ENCODE measurements at places on chromosomes 6 and 20.
A peak's percentile ranks its signal among the peaks of the same experiment; 100 is the strongest.

DNA sequence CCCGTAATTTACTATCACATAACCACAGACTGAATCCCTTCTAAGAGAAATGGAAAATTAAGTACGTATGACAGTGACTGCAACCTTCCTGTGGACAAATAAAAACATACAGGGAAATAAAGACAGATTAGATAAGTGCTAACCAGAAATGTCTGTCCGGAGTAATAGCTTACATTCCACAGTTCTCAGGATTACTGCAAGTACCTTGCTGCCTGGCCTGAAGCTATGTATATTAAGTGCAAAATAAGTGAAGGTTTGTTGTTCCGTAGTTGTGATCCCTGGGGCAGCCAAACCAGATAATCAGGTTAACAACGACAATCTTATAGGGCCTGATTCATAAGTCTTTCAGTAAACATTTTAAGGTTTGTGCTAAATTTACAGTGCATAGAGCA lies 2.8 kb downstream of the NEDD9 start:
- DNase-seq: no peak

GRCh38 chr6:106724848-106725247 lies 95.5 kb downstream of the QRSL1 start:
- no peak for DNase-seq

DNA sequence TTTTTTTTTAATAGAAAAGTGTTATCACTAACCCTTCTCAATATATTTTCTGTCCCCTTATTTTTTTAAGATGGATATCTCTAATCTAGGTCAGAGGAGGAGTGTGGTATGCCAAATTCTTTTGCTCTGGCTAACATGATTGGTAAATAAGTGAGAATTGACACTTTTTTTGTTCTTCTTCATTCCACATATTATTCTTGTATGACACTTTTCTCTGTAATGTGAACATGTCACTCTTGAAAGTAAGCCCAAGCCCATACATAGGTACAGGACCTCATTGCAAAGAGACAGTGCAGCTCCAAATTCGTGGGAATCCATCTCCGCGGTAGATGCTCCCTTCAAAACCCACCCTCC lies 142.5 kb upstream of the TCF21 start:
- DNase-seq: no peak

DNA sequence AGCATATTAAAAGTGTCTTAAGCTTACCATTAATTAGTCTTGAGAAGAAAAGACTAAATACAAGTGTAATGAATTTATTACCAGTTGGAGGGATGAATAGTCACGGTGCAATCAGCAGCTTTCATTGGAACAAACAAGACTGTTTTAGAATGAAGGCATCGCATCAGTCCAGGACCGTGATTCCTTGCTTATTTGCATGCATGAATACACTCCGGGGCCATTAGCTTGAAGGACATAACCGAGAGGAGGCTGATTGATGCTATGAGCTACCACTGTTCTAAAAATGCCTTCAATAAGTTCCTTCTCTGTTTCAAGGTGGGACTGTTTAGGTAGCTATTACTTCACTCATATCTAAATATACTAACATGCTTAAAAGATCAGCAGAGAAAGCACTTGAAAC lies 17.9 kb downstream of the PROKR2 start:
- no peak for DNase-seq

- DNase-seq: no peak
These were observed 11.8 kb upstream of the TUBB2B start for GRCh38 chr6:3239110-3239830.

DNA sequence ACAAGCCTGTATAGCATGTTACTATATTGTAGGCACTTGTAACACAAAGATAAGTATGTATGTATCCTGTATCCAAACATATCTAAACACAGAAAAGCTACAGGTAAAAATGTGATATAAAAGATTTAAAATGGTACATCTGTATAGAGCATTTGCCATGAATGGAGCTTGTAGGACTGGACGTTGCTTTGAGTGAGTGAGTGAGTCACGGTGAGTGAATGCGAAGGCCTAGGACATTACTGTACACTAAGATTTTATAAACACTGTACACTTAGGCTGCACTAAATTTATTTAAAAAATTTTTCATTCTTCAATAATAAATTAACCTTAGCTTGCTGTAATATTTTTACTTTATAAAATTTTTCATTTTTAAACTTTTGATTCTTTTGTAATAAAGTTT lies 136.9 kb downstream of the NKAIN2 start:
- DNase-seq: peak; percentile 32

- no peak for DNase-seq
These were observed 99.7 kb downstream of the IRF4 start for GRCh38 chr6:491233-491632.

GRCh38 chr6:166305562-166306117 lies 2.6 kb downstream of the PRR18 start:
- no peak for DNase-seq

- no peak for DNase-seq
These were observed 68.2 kb downstream of the PXDC1 start for GRCh38 chr6:3683331-3683730.

- no peak for DNase-seq
These were observed 163.3 kb downstream of the CD24 start for GRCh38 chr6:106811088-106811686.

DNA sequence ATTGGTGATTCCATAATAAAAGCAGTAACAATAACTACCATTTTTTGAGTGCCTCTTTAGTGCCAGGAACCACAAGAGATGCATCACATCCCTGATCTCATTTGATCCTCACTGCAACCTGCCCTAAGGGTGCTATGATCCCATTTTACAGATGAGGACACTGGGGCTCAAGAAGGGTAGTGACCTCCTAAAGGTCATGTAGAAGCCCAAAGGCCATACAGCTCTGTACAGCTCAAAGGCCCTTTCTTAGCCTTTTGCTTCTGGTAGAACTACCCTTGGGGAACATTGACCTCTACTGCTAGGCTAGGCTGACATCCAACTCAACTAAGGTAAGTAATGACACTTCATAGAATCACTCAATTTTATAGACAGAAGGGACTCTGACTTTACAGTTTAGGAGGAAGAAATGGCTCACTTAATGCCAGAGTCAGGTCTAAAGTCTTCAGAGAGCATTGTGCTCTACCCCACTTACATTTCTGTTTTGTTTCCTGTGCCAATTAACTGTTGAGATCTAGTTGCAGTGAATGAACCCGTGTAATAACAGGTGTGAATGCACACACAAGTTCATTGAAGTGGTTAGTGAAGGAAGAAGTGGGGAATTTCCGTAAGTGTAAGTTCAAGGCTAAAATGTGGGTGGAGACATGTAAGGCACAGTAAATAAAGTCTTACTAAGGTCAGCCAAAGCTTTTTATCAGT lies 10.7 kb downstream of the SLC9A8 start:
- DNase-seq: no peak

Measured in HT1080 (cell line).